ENCODE measurements at places on chromosomes 16 and 17. TPM values are rescaled to one million over a fixed set of nuclear protein-coding genes. Genes with fewer than 3 reads are reported as not detected.

The SPATA32 gene
- total RNA-seq: 0.12 TPM

The RASD1 gene
- 10.7 TPM for total RNA-seq

The CD300LF gene
- total RNA-seq: 3.0 TPM

The TMIGD1 gene
- total RNA-seq: not detected

The SKAP1 gene
- total RNA-seq: 7.3 TPM

The TNS4 gene
- total RNA-seq: 0.35 TPM

The GAST gene
- not detected for total RNA-seq

The SPN gene
- total RNA-seq: 7.0 TPM

The GALR2 gene
- 0.12 TPM for total RNA-seq

The DNAH2 gene
- 0.47 TPM for total RNA-seq

The SCNN1B gene
- 15.6 TPM for total RNA-seq

The RNF40 gene
- 92.8 TPM for total RNA-seq

The RMI2 gene
- 11.4 TPM for total RNA-seq

The MYH13 gene
- 0.18 TPM for total RNA-seq

The CCL4L2 gene
- 9.3 TPM for total RNA-seq

The HOXB6 gene
- total RNA-seq: 70.7 TPM

The MYL11 gene
- total RNA-seq: 1,522 TPM

The CACNG4 gene
- 2.1 TPM for total RNA-seq

The CLEC3A gene
- total RNA-seq: not detected

The RUNDC3A gene
- 6.0 TPM for total RNA-seq

The BICDL2 gene
- total RNA-seq: 3.3 TPM

The GINS3 gene
- 6.6 TPM for total RNA-seq

The YBX2 gene
- total RNA-seq: 2.0 TPM

The HYDIN gene
- total RNA-seq: 17.9 TPM

The GPR139 gene
- total RNA-seq: not detected

The RNF43 gene
- 14.8 TPM for total RNA-seq

The GFER gene
- 24.6 TPM for total RNA-seq

The NPIPB13 gene
- total RNA-seq: 4.5 TPM

The TEKT5 gene
- total RNA-seq: 0.64 TPM

The OR3A2 gene
- total RNA-seq: 0.23 TPM

The RANBP10 gene
- 18.7 TPM for total RNA-seq
